T-cell (primary cell): ENCODE measurements at places on chromosomes 3 and 15.
A peak's percentile ranks its signal among the peaks of the same experiment; 100 is the strongest.

- no peaks in the 10 kb centered on the region for H3K4me1 ChIP-seq
- H3K4me3 ChIP-seq: no peak overlapping the region
These were observed 62.8 kb upstream of the KY start for GRCh38 chr3:134713671-134714070.

DNA sequence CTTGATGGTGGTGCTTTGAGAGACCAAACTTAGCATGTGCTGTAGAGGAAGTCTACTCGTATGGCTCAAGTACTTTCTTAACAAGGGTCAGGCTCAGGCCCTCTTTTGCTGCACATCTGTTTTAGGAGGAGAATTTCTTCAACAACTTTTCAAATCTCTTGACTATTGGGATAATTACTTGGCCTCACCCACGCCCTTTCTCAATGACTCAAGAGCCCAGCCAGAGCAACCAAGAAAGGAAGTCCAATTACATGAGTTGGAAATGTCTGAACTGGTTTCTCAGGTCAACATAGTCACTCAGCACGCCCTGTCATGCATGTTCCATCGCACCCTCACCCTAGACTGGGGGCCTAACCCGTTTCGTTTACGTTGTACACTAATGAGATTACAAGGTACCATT, 44.8 kb upstream of the UMPS start:
- no peak overlapping the region for H3K4me3 ChIP-seq
- H3K36me3 ChIP-seq: no peaks in the 10 kb centered on the region
- no peak for DNase-seq
- H3K4me1 ChIP-seq: peaks cover 6% of the 10 kb centered on the region

- H3K4me1 ChIP-seq: peaks cover 53% of the 10 kb centered on the region
- no peaks in the 10 kb centered on the region for H3K27me3 ChIP-seq
- peaks cover 10% of the 10 kb centered on the region for H3K36me3 ChIP-seq
These were observed 510.5 kb downstream of the FOXP1 start for GRCh38 chr3:71072986-71073385.

DNA sequence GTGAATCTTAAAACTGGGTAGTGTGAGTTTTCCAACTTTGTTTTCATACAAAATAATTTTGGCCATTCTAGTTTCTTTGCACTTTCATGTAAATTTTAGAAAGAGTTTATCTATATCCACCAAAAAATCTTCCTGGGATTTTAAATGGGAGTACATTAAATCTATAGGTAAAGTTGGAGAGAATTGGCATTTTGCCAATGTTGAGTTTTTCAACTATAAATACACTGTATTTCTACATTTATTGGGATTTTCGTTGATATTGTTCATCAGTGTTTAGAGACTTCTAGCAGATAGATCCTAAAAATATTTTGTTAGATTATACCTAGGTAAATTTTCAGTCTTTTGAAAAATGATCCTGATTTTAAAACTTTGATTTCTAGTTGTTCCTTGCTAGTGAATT, 83.1 kb upstream of the CCDC54 start:
- H3K27ac ChIP-seq: no peak overlapping the region
- no peaks in the 10 kb centered on the region for H3K36me3 ChIP-seq
- no peak for DNase-seq
- no peaks in the 10 kb centered on the region for H3K4me1 ChIP-seq

- H3K27ac ChIP-seq: no peak overlapping the region
- H3K27me3 ChIP-seq: peaks cover 18% of the 10 kb centered on the region
- no peak overlapping the region for H3K4me3 ChIP-seq
- DNase-seq: no peak
These were observed 256.7 kb upstream of the HES1 start for GRCh38 chr3:193879099-193879863.

GRCh38 chr15:77027697-77028450, 32.9 kb downstream of the PSTPIP1 start:
- H3K4me1 ChIP-seq: peaks cover 3% of the 10 kb centered on the region
- H3K36me3 ChIP-seq: peaks cover 39% of the 10 kb centered on the region
- H3K4me3 ChIP-seq: no peak overlapping the region
- no peak overlapping the region for H3K27ac ChIP-seq

GRCh38 chr3:35137612-35138011, 501.7 kb upstream of the ARPP21 start:
- no peaks in the 10 kb centered on the region for H3K36me3 ChIP-seq
- H3K27ac ChIP-seq: no peak overlapping the region
- no peak for DNase-seq
- no peaks in the 10 kb centered on the region for H3K27me3 ChIP-seq
- no peak overlapping the region for H3K4me3 ChIP-seq
- H3K4me1 ChIP-seq: no peaks in the 10 kb centered on the region

DNA sequence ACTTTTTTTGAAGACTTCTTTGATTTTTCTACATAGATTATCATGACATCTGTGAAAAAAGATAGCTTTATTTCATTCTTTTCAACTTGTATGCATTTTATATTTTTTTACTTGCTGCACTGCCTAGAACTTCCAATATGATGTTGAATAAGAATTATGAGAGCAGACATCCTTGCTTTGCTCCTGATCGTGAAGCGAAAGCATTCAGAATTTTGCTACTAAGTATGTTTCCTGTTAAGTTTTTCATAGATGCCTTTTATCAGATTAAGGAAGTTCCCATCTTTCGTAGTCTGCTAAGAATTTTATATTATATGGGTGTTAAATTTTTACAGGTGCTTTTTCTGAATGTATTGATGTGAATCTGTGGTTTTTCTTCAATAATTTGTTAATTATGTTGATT, 163.4 kb upstream of the GADL1 start:
- DNase-seq: no peak
- no peak overlapping the region for H3K4me3 ChIP-seq
- H3K27ac ChIP-seq: no peak overlapping the region
- H3K4me1 ChIP-seq: no peaks in the 10 kb centered on the region
- H3K27me3 ChIP-seq: no peaks in the 10 kb centered on the region

DNA sequence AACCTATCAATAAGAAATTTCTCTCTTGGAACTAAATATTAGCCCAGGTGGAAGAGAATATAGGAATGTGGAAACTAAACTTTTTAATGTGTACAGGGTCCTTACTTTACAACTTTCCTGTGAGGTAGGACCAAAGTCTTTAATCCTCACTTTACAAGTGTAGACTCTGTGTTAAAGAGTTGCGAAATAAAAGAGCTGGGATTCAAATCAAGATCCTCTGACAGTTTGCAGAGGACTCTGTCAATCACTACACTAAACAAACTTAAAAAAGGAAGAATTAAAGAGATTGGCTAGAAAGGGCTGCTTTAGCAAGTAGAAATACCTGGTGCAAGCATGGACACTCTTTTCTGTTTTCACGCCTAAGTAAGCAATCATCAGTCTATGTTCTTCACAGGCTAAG, 139.4 kb downstream of the MECOM start:
- no peak overlapping the region for H3K4me3 ChIP-seq
- H3K27ac ChIP-seq: no peak overlapping the region
- H3K27me3 ChIP-seq: no peaks in the 10 kb centered on the region
- H3K36me3 ChIP-seq: no peaks in the 10 kb centered on the region
- no peak for DNase-seq

- H3K27me3 ChIP-seq: no peaks in the 10 kb centered on the region
- H3K36me3 ChIP-seq: no peaks in the 10 kb centered on the region
- no peaks in the 10 kb centered on the region for H3K4me1 ChIP-seq
- DNase-seq: no peak
- no peak overlapping the region for H3K4me3 ChIP-seq
These were observed 18.0 kb upstream of the RYR3 start for GRCh38 chr15:33292717-33293307.

- H3K36me3 ChIP-seq: peaks cover 6% of the 10 kb centered on the region
- H3K27ac ChIP-seq: no peak overlapping the region
- H3K4me3 ChIP-seq: no peak overlapping the region
- H3K4me1 ChIP-seq: no peaks in the 10 kb centered on the region
These were observed 54.3 kb downstream of the GSK3B start for GRCh38 chr3:120039642-120040610.

GRCh38 chr3:194439881-194440550, 41.0 kb upstream of the GP5 start:
- H3K27ac ChIP-seq: no peak overlapping the region
- H3K4me1 ChIP-seq: no peaks in the 10 kb centered on the region
- H3K36me3 ChIP-seq: peaks cover 50% of the 10 kb centered on the region
- no peak for DNase-seq

- H3K4me3 ChIP-seq: no peak overlapping the region
- peaks cover 8% of the 10 kb centered on the region for H3K36me3 ChIP-seq
- no peak for DNase-seq
- no peaks in the 10 kb centered on the region for H3K4me1 ChIP-seq
- H3K27me3 ChIP-seq: no peaks in the 10 kb centered on the region
These were observed 13.9 kb upstream of the XXYLT1 start for GRCh38 chr3:195284842-195285241.

DNA sequence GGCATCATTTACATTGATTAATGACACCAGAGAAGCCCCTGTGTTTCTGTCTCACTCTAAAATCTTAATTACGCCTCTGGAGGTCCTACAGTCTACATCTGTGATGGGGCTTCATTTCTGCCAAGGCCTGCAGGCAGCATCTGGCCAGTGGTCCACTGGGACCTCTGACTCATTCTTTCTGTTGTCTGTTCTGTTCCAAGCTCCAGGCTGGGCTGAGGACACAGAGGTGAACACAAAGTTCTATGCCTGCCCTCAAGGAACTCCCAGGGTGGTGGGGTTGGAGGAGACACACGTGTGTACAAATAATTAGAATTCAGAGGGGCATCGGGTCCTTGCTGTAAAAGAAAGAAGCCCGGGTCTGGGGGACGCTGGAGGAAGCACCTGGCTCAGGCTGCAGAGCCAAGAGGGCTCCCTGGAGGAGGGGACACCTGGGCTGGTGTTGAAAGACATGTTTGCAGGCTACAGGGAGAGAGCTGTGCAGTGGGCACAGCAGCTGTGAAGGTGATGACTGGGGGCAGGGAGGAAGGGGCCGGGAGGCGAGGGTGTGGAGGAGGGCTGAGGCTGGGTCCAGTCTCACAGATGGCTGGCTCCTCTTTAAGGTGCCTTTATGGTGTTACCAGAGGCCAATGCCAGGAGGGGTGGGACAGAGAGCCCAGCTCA, 103.3 kb upstream of the PRR23E start:
- DNase-seq: no peak
- H3K4me1 ChIP-seq: no peaks in the 10 kb centered on the region
- H3K27ac ChIP-seq: no peak overlapping the region
- H3K4me3 ChIP-seq: no peak overlapping the region

DNA sequence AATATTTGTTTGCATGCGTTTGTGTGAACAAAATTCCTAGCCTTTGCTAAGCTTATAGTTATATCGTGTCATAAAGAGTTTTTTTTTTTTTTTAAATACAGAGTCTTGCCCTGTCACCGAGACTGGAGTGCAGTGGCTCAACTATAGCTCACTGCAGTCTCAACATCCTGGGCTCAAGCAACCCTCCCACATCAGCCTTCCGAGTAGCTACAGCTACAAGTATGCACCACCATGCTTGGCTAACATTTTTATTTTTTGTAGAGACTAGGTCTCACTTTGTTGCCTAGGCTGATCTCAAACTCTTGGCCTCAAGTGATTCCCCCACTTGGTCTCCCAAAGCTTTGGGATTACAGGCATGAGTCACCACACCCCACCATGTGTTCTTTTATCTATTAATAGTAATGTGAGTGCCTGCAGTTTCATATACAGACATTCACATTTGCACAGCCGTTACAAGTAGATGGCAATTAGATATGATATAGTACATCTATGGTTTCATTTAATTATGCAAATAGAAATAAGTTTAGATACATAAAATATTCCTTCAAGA, 848.6 kb downstream of the PDCD6IP start:
- no peak overlapping the region for H3K27ac ChIP-seq
- H3K36me3 ChIP-seq: no peaks in the 10 kb centered on the region
- no peak overlapping the region for H3K4me3 ChIP-seq
- no peaks in the 10 kb centered on the region for H3K4me1 ChIP-seq
- no peaks in the 10 kb centered on the region for H3K27me3 ChIP-seq

DNA sequence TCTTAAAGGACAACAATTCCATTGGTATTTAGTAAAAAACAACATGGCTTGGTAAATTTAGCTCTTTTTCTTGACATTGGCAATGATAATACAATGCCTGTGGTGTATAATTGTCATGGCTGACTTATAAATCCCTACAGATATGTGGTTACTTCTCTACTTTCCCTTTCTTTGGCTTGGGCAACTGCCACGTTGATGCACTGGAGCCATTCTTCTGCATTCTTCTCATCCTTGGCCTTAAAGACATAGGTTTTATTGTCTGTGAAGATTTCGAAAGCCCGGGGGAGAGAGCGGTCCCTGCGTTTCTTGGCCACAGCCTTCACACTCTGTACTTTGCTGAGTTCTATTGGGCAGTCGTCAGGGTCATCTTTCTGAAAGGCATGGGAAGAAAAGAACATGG, 101.1 kb upstream of the CCNL1 start:
- H3K27ac ChIP-seq: no peak overlapping the region
- no peaks in the 10 kb centered on the region for H3K27me3 ChIP-seq
- no peaks in the 10 kb centered on the region for H3K4me1 ChIP-seq
- no peak overlapping the region for H3K4me3 ChIP-seq
- no peaks in the 10 kb centered on the region for H3K36me3 ChIP-seq

DNA sequence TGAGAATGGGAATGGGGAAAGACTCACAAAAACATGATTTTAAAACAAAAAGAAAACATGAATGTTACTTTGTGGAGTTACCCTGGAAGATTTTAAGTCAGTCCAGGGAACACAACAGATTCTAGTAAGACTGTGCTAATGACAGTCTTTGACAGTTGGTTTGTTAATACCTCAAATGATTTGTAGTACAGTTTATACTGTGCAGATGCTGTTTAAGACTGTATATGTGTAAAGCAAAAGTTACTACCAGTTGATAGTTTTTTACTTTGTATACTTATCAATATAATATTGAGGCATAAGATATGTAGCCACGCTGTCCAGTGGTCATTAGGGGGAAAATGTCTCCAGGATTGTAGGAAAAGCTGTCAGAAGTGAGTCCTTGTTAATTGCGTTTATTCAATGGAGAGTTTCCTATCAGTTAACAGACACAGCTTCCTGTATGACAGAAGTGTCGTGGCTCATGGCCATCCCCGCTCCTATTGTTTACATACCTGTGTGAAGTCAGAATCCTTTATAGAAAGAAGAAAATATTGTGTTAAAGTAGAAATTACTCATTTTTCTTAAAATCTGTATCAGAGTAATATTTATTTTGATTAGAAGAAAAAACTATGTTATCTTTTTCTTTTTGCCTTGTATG, 36.0 kb downstream of the NKIRAS1 start:
- H3K4me1 ChIP-seq: no peaks in the 10 kb centered on the region
- no peak overlapping the region for H3K27ac ChIP-seq
- no peak overlapping the region for H3K4me3 ChIP-seq
- H3K36me3 ChIP-seq: no peaks in the 10 kb centered on the region

GRCh38 chr15:25605151-25605550, 166.3 kb upstream of the UBE3A start:
- H3K27me3 ChIP-seq: peaks cover 3% of the 10 kb centered on the region
- H3K4me3 ChIP-seq: no peak overlapping the region
- DNase-seq: no peak
- H3K36me3 ChIP-seq: no peaks in the 10 kb centered on the region
- no peaks in the 10 kb centered on the region for H3K4me1 ChIP-seq

DNA sequence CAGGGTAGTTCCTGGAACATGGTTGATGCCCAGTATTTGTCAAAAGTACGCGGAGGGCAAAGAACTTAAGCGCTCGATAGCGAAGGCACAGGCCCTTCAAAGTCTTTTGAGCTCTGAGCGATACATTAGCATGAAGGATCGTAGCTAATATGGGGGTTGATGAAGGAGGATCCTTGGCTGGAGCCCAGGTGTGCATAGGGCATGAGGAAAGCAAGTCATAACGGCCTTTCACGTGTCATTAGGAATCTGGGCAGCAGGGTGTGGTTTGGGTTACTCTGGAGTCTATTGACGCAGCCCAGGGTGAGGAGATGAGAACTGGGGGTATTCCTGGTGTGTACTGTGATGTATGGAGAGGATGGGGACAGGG, 31.7 kb downstream of the SPINK8 start:
- peaks cover 12% of the 10 kb centered on the region for H3K36me3 ChIP-seq
- no peaks in the 10 kb centered on the region for H3K27me3 ChIP-seq
- H3K27ac ChIP-seq: peak overlapping the region; percentile 91
- peaks cover 8% of the 10 kb centered on the region for H3K4me1 ChIP-seq
- no peak for DNase-seq
